A549 treated with CpdA at 1 μM for 4 hours (cell line): ENCODE measurements at places on chromosomes 16 and 17. TPM values are rescaled to one million over a fixed set of nuclear protein-coding genes. Genes with fewer than 3 reads are reported as not detected.

The PRR15L gene
- total RNA-seq: 0.08 to 0.20 TPM (median 0.15 TPM) in 4 of 5 replicates, not detected in the other

The ASB16 gene
- 0.17 TPM in 1 of 5 replicates, not detected in the others for total RNA-seq

The IGFALS gene
- 0.08 to 0.09 TPM in 2 of 5 replicates, not detected in the others for total RNA-seq

The TUBG2 gene
- total RNA-seq: 21.3 to 26.6 TPM (median 23.8 TPM) in 5 replicates

The ABCA10 gene
- 0.08 to 0.31 TPM (median 0.24 TPM) in 5 replicates for total RNA-seq

The HBA1 gene
- 0.91 to 1.6 TPM (median 1.3 TPM) in 5 replicates for total RNA-seq

The ODAD4 gene
- total RNA-seq: 1.1 to 2.4 TPM (median 1.7 TPM) in 5 replicates

The FKBP10 gene
- 94.4 to 120 TPM (median 107 TPM) in 5 replicates for total RNA-seq

The TBC1D3I gene
- 0.09 to 0.19 TPM (median 0.15 TPM) in 3 of 5 replicates, not detected in the others for total RNA-seq

The STAC2 gene
- total RNA-seq: 0.13 to 0.17 TPM (median 0.14 TPM) in 5 replicates

The CTF1 gene
- total RNA-seq: 0.09 to 0.23 TPM (median 0.16 TPM) in 4 of 5 replicates, not detected in the other

The CLEC3A gene
- total RNA-seq: not detected in 5 replicates

The HAGHL gene
- 13.4 to 18.6 TPM (median 16.8 TPM) in 5 replicates for total RNA-seq

The MMP15 gene
- 13.7 to 21.8 TPM (median 19.8 TPM) in 5 replicates for total RNA-seq

The PPP1R9B gene
- 47.0 to 62.9 TPM (median 59.0 TPM) in 5 replicates for total RNA-seq

The ARHGAP23 gene
- 36.2 to 48.8 TPM (median 45.9 TPM) in 5 replicates for total RNA-seq

The CDK3 gene
- 3.7 to 5.7 TPM (median 5.2 TPM) in 5 replicates for total RNA-seq

The UTP18 gene
- total RNA-seq: 78.2 to 82.0 TPM (median 79.0 TPM) in 5 replicates

The MEOX1 gene
- total RNA-seq: not detected in 5 replicates
